Progenitor cell of endocrine pancreas (in vitro differentiated cells): ENCODE measurements at places on chromosomes 11 and 22.

DNA sequence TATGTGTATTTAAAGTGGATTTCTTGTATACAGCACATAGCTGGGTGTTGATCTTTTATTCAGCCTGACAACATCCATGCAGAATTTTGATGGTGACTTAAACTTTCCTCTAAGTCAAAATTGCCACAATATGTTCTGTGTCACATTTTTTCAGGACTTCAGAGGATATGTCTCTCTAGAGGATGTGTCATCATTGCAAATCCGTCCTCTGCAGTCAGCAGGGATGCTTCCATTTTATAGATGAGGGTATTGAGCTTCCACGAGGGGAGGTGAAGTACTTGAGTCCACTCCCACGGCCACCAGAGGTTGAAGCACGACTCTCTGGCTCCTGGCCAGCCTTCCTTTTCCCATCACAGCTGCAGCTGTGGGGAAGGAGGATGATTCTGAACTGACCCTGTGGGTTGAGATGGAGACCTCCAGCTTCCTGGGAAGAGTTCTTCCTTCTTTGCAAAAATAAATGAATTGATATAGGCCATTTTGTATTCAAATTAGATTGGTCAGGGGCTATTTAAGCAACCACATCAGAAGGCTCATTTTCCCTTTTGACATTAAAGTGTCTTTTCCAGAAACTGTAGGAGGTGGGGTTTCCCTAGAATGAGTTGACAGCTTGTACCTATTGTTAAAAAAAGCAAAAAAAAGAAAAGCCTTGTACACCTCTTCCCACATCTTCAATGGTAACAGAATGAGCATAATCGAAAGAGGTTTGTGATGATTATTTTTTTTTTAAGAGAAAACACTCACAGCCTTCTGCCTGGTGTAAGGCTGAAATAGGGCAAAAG lies 55.2 kb upstream of the MYEOV start:
- peaks cover 6% of the 10 kb centered on the region for H3K27me3 ChIP-seq
- H3K27ac ChIP-seq, result no peak overlapping the region
- H3K4me3 ChIP-seq, result no peak overlapping the region

- peaks cover 12% of the 10 kb centered on the region for H3K36me3 ChIP-seq
- no peak for DNase-seq
- H3K27me3 ChIP-seq, result no peaks in the 10 kb centered on the region
Observed at GRCh38 chr11:62678433-62678769, 472 bp downstream of the UBXN1 start.

DNA sequence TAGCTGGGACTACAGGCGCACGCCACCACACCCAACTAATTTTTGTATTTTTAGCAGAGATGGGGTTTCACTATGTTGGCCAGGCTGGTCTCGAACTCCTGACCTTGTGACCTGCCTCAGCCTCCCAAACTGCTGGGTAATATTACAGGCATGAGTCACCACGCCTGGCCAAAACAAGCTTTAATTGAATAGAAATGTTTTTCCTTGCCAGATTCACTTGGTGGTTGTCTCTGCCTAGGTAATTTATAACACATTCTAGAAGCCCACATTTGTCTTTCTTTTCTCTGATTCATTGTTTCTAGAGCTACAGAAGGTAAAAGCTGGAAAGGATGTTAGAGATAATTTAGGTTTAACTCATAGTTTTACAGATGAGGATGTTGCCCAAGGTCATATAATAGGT lies 41.3 kb downstream of the CECR2 start:
- no peaks in the 10 kb centered on the region for H3K27me3 ChIP-seq
- H3K4me1 ChIP-seq, result peaks cover 20% of the 10 kb centered on the region
- no peaks in the 10 kb centered on the region for H3K36me3 ChIP-seq
- no peak for DNase-seq
- H3K4me3 ChIP-seq, result no peak overlapping the region

- H3K36me3 ChIP-seq, result no peaks in the 10 kb centered on the region
- H3K27me3 ChIP-seq, result no peaks in the 10 kb centered on the region
- DNase-seq, result no peak
- H3K4me3 ChIP-seq, result no peak overlapping the region
- H3K4me1 ChIP-seq, result no peaks in the 10 kb centered on the region
- no peak overlapping the region for H3K27ac ChIP-seq
Observed at GRCh38 chr11:36736103-36736502, 138.1 kb upstream of the RAG2 start.

DNA sequence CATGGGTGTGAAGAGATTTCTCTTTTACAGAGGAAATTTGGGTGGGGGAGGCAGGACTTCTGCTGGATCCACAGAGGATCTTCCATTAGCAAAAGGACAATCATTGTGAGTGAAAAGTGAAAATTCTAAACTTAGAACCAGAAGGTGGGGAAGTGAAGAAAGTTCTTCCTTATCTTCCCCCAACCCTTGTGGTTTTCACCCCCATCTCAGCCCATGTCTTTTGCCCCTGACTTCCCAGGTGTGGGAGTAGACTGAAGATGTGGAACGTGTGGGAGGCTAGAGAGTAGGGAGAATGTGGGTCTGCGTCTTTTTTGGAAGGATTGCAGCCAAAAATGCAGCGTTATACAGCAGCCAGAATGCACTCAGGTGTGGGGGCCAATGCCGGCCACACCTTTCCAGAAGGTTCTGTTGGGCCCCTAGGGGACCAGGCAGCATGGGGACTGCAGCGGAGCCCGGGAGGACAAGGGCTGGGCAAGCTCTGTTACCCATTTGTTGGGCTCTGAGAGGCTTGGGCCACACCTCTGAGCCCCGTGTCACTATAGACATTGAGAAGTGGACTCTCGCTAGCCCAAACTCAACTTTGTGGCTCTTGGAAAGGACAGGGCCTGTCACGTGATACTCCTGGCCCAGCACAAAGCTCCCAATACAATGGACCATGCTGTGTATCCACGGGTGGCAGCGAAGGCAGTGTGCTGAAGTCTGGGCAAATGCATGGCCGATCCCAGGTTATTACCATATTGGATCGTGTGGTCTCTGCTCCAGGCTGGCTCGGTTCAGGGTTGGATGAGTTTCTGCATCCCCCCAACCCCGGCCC lies 32.8 kb upstream of the LINC01488 start:
- H3K4me3 ChIP-seq, result no peak overlapping the region
- H3K36me3 ChIP-seq, result no peaks in the 10 kb centered on the region
- peaks cover 13% of the 10 kb centered on the region for H3K4me1 ChIP-seq
- no peak for DNase-seq

DNA sequence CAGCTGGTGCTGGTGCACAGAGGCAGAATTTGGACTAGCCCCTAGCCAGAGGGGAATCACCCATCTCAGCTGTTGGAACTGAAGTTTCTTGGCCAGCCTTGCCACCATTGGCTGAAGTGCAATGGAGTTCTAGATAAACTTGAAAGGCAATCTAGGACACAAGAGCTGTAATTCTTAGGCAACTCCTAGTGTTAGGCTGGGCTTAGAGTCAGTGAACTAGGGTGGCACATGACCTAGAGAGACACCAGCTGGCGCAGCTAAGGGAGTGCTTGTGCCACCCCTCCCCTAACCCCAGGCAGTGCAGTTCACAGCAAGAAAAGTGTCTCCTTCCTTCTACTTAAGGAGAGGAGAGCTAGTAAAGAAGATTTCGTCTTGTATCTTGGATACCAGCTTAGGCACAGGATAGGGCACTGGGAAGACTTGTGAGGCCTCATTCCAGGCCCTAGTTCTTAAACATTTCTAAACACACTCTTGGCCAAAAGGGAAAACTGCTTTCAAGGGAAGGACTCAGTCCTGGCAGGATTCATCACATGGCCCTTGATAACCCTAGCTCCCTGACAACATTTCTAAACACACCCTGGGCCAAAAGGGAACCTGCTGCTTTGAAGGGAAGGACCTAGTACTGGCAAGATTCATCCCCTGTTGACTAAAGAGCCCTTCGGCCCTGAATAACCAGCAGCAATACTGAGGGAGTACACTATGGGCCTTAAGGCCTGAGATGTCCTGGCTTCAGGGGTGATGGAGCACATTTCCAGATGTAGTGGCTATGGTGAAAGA lies 53.4 kb downstream of the XRRA1 start:
- no peak overlapping the region for H3K4me3 ChIP-seq
- DNase-seq, result no peak
- H3K27me3 ChIP-seq, result no peaks in the 10 kb centered on the region
- peaks cover 49% of the 10 kb centered on the region for H3K36me3 ChIP-seq

DNA sequence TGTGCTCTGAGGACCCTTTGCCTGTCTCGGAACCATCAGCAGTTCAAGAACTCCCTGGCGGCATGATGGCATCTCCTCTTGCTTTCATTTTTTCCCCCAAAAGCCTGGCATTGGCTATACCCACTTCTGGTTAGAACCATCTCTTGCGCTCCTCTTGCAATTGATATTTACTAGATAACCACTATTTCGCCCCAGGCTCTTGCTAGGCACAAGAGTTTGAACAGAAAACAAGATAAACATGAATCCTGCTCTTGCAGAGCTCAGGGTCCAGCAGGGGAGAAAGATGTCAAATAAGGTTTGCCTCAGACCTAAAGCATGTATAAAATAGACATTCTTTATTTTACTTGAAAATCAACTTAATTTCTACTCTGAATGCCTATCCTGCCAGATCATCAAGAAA lies 33.1 kb downstream of the SLCO2B1 start:
- no peaks in the 10 kb centered on the region for H3K27me3 ChIP-seq
- H3K36me3 ChIP-seq, result no peaks in the 10 kb centered on the region
- H3K4me3 ChIP-seq, result no peak overlapping the region
- no peak overlapping the region for H3K27ac ChIP-seq
- no peaks in the 10 kb centered on the region for H3K4me1 ChIP-seq

DNA sequence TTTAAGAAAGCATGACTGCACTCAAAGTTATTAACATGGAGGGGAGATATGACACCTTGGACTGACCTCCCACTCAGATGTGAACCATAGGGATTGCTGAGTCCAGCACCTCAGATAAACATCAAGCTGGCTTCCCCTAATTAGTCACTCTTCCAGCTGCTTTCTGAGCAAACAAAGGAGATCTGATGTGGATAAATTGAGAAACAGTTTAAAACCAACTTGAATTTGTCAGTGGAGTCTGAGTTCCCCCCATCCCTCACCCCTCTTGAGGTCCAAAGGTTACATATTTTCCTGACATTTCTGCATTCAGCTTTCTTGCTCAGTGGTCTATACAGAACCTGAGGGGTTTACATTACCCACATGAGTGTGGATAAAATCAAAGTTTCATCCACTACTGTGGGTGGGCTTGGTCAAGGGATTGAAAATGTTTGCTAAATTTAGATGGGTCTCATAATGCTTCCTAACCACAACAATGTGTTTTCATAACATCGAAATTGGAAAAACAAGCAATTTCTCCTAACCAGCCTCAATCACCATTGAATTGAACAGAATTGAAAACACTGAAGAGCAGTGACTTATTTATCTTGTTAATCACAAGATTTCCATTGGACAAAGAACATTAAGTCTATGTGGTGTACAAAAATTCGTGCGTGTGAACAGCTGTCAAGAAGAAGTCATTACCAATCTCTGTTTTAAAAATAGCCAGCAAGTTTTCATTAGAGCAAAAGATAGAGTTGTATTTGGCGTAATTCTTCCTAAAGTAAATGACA lies 292.3 kb downstream of the METTL15 start:
- no peaks in the 10 kb centered on the region for H3K36me3 ChIP-seq
- no peak overlapping the region for H3K4me3 ChIP-seq
- H3K27ac ChIP-seq, result peak overlapping the region; percentile 43

DNA sequence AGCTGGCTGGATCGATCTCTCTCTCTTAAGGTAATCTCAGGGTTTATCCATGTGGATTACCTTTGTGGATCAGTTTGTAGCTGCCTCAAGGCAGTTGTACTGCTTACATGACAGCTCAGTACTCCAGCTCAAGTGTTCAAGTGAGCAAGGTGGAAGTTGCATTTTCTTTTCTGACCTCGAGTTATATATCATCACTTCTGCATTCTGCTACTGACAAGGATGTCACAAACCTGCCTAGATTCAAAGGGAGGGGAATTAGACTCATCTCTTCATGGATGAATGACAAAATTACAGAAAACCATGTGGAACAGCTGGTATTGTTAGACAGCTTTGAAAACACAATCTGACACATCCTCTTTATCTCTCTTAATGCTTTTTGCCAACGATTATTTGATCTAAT lies 6.1 kb upstream of the TCN2 start:
- no peak for DNase-seq
- H3K4me3 ChIP-seq, result no peak overlapping the region
- H3K27ac ChIP-seq, result no peak overlapping the region
- no peaks in the 10 kb centered on the region for H3K36me3 ChIP-seq

- peaks cover 3% of the 10 kb centered on the region for H3K4me1 ChIP-seq
- no peaks in the 10 kb centered on the region for H3K36me3 ChIP-seq
- H3K27ac ChIP-seq, result no peak overlapping the region
- H3K27me3 ChIP-seq, result no peaks in the 10 kb centered on the region
- no peak overlapping the region for H3K4me3 ChIP-seq
Observed at GRCh38 chr22:47011131-47011858, 248.8 kb downstream of the TBC1D22A start.

DNA sequence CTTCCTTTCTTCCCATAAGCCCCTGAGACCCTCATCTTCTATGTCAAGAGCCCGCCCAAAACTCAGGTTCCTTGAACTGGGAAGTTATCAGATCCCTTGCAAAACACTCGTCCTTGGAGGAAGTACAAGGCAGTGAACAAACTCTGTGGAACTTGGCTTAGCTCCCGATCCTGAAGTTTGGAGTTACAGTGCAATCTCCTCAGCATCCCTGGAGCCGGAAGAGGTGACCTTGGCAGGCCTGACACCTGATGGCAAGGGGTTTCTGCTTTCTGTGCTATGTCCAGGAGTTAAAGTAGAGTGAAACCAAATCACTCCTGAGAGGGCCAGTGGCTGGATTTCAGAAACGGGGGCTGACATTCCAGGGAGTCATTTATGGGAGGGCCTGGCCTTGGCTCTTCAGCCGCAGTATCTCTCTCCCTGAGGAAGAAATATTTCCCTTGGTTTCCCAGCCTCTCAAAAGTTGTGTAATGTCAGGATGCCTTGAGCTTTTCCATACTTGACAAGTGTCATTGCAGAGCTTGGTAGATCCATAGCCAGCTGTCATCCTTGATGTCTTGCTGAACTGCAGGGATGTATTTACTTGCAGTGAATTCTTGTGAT lies 1.9 kb upstream of the GRAMD1B start:
- H3K36me3 ChIP-seq, result peaks cover 1% of the 10 kb centered on the region
- no peak for DNase-seq
- no peak overlapping the region for H3K4me3 ChIP-seq
- H3K27ac ChIP-seq, result no peak overlapping the region
- H3K27me3 ChIP-seq, result peaks cover 34% of the 10 kb centered on the region
